Activated B cell treated with CpG ODN at 0.5 μM for 24 hours (primary cell): ENCODE measurements at places on chromosomes 12 and 14.

- no peak for DNase-seq
Measured at GRCh38 chr12:71626098-71626497, 37.5 kb downstream of the ZFC3H1 start.

GRCh38 chr14:68139431-68140075 is 320.0 kb downstream of the RAD51B start:
- no peak for DNase-seq

DNA sequence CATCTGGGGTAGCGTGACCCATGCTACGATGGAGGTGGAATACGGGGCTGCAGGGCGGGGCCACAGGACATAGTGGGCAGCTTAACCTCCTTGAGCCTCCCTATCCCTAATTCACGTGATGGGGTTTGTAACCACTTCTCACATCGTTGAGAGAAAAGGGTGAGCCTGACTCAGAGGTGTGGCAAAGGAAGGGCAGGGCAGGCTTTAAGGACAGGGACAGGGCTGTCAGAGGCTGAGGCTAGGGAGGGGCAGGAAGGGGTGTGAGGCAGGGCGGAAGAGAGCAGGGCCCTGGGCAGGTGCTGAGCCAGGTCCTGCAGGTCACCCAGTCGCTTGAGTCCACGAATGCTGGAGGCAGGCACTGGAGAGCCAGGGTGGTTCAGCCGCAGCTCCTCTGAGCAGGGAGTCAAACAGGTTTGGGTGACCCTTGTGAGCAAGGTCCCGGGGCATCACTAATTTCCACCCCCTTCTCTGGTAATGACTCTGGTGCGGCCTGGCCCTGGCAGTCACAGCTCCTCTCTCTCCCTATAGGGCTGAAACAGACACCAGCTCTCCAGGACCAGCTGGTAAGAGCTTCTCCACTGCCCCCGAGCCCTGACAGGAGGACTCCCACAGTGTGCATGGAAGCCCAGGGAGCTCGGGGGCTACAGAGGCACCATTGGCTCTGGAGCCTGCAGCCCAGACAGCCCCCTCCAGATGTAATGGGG is 7.5 kb upstream of the AQP2 start:
- no peak for DNase-seq

- DNase-seq: no peak
Measured at GRCh38 chr14:92832137-92832700, 38.1 kb downstream of the GOLGA5 start.

GRCh38 chr12:57896115-57896433 is 45.3 kb upstream of the ATP23 start:
- no peak for DNase-seq

- no peak for DNase-seq
Measured at GRCh38 chr14:92973261-92973797, 50.4 kb downstream of the CHGA start.

GRCh38 chr12:11876307-11876706 is 194.4 kb upstream of the BCL2L14 start:
- DNase-seq: no peak

DNA sequence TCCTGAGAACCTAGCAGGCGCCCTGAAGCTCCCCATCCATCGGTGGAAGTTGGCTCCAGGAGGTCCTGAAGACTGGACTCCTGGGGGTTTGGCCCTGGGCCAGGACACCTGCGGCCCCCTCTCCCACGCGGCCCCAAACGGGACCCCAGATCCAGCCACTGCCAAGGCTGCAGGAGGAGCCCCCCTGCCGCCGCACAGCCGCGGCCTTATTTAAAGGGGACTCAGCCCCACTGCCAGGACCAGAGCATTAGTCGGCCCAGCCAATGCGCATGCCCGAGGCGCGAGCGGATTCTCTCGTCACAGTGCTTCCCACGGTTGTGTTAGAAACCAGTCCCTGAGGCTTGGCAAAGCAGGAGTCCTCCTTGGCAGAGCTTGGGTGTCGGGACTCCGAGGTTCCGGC is 775.2 kb upstream of the ALG10B start:
- DNase-seq: no peak

DNA sequence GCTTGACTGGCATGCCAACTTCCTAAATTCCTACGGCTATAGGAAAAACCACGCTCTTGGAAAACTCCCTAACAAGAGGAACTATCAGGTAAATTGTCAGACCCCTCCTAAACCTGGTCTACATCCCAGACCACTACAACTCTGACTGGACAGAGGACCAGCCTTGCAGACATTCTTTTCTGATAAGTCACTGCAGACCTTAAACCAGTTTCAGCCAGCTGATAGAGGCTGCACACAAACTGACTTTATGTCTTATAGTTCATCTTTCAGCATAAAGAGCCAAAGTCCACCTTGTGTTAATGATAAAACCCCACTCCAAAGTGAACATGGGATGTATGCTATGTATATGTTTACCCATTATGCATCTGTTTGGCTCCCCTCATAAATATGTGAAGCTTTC is 166.6 kb downstream of the KTN1 start:
- DNase-seq: no peak

DNA sequence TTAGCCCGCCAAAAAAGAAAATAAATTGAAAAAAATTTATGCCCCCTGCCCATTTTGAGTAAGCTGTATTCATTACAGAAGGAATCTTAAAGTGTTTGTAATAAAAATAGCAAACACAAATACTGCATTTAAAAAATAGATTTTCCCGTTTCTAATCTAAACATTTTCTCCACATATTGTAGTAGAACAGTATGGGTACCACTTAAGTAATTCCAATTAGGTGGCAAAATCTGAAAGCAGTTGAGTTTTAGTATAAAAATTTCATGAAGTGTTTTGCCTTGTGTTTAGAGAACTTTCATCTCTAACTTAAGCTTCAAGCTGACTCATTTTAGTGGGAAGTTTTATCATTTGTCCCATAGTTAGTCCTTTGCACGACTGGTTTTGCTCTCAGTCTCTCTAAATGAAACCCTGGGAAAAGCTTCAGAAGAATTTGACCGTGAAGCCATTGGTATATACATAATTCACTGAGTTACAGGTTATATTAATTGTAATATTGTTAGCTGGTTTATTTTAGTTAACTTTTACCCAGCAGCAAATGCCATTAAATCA is 214.6 kb downstream of the ERC1 start:
- no peak for DNase-seq

DNA sequence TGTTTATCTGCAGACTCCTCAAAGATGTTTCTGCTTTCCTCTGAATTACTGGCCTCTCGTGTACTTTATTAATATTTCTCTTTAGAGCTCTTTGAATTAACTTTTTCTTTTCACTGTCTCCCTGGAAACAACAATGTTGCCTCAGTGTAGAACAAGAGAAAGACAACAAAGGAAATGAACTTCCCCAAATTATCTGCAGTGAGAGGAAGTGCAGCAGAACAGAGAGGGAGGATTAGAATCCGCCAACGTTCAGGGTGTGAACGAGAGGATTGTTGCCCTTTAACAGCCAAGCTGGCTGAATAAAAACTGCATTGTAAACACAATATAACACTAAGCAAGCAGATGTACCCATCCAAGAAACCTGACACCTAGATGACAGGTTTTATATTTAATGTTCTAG is 375.9 kb downstream of the GALC start:
- no peak for DNase-seq

GRCh38 chr12:11689591-11690186 is 40.2 kb downstream of the ETV6 start:
- DNase-seq: no peak
